ENCODE measurements at places on chromosomes 3 and 15.
A peak's percentile ranks its signal among the peaks of the same experiment; 100 is the strongest.

- DNase-seq: no peak
Observed at GRCh38 chr3:47643092-47643491, 64.4 kb upstream of the CSPG5 start.

- no peak for DNase-seq
Observed at GRCh38 chr15:32817577-32817976, 99.8 kb downstream of the GREM1 start.

DNA sequence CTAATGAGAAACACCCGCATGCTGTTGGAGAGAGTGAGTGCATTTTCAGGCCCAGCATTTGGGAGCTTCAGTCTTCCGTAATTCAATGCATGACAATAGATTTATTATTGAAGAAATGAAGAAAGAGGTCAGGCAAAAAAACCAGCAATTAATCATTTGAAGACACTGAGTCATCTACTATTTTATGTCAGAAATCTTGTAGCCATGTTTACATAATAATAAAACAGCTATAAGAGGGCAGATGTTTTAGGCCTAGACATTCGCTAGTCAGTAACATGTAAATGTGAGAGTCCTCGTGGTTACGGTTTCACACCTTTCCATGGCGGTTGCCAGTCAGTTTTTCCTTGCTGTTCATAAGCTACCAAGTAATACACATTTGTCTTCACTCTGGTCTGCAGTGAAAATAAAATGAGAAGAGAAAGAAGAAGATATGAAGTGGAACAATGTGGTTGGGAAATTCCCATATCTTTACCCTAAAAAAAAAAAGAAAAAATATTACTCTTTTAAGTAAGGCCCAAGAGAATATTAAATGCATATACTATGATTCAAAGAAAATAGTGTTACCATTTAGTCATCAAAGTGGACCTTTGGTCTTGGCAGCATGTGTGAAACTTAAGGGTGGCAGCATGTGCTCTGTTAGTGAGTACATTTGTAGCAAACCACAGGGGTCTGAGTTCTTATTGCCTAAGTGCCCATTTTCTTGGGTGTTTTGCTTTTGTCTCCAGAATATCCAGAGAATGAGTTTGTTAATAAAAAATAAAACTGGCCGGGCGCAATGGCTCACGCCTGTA is 140.5 kb upstream of the TBL1XR1 start:
- DNase-seq: peak; percentile 93

DNA sequence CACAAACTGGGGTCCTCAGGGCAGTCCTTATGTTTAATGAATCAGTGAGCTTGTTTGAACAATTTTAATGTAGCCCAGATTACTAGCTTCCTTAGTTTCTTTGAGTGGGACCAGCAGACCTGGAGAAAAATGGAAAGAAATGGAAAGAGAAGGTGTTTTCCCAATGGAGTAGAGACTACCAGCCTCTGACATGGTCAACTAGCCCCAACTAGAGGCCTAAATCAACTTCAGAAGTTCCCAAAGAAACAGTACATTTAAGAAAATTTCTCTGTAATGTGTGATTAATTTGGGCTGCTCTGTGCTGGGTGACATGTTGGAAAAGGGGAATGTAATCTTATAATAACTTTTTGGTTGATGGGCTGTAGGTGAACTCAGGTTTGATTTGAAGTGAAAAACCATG is 310.9 kb downstream of the MFSD1 start:
- DNase-seq: no peak

DNA sequence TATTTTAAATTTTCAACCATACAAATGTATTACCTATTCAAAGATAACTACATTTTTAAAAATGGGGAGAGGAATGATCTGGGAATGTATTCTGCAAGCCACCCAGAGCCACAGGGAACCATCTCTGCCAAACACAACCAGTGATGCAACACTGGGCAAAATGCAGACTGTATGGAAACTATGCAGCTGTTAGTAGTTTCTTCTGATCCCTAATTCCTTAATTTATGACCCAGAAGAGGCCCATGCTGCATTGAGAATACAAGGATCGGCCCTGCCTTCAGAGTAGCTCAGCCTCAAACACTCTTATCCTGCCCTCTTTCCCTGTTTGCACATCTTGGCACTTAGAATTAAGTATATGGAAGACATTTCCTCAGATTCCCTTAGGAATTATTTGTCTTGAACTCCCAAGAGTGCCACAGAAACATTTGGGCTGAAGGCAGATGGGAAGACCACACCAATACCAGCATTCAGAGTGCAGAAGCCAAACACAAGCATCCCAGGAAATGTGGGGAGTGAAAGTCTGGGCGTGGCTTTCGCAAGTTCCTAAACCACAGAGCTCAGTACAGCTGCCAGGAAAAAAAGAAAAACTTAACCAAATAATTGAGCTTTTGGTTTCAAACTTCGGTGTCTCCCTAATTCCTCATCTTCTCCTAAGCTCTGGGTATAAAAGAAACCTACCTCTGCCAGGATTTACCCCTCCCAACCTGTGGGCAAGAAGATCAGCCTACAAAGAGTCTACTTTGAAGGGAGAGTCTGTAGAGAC is 5.3 kb downstream of the SNUPN start:
- peak; percentile 89 for DNase-seq

GRCh38 chr3:11698326-11699082 is 54.8 kb upstream of the VGLL4 start:
- DNase-seq: no peak

DNA sequence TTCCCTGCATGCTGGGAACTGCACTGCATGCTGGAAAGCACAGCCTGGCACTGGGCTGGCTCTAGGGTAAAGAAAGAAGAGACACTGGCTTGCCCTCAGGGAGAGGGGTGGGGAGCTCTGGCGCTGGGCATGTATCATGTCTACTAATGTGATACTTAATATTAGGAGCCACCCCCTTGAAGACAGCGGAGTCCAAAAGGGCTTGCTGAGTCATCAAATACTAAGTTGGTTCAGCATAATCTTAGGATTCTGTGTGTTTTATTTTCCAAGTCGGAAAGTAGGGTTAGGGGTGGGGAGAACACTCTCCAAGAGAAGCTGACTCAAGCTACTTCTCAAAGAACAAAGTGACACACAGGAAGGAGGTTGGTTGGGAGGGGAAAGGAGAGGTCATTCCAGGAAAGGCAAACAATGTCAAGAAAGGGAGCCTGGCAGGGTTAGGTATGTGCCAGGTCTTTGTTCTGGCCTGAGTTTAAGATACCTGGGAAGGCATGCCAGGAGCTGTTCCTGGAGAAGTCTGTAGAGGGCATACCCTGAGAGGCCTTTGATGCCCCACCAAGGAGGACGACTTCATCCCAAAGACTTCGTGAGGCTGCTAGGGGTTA is 237.8 kb upstream of the NR2E3 start:
- DNase-seq: no peak

GRCh38 chr15:51732646-51733045 is 4.8 kb downstream of the LYSMD2 start:
- no peak for DNase-seq

DNA sequence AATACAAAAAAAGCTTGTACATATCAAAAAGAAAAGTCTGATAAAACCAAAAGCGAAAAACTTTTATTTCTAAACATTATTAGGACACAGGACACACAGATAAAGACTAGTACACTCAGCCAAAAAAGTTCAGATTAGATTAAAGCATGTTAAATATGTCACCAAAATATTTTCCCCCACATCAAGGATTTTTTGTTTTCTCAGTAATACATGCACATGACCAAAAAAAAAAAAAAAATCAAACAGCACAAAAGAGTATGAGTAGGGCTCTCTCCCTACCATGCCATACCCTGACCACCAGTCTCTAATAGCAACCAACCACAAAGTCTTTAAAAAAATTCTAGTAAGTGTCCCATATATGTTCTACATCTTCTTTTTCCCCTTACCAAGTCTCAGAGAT is 77.4 kb downstream of the LRRFIP2 start:
- DNase-seq: peak; percentile 30

GRCh38 chr15:22980189-22981050 is at the start of gene CYFIP1:
Gene CYFIP1 (minus strand): TSS chr15:22980368. CDS start chr15:22947285, 33,083 bp downstream.
- peak; percentile 88 for DNase-seq

DNA sequence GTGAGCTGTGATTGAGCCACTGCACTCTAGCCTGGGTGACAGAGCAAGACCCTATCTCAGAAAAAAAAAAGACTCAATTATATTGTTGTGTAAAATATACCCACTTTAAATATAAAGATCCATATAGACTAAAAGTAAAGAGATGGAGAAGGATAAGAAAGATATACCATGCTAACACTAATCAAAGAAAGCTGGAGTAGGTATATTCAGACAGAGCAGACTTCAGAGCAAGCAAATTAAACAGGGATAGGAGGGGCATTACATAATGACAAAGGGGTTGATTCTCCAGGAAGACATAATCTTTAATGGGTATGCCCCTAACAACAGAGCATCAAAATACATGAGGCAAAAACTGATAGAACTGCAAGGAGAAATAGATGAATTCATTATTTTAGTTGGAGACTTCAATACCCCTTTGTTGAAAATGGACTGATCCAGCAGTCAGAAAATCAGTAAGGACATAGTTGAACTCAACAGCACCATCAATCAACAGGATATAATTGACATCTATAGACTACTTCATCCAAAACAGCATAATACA is 31.1 kb upstream of the RNU6-1 start:
- DNase-seq: no peak

- DNase-seq: no peak
Observed at GRCh38 chr3:143002727-143003126, 1.4 kb downstream of the U2SURP start.

DNA sequence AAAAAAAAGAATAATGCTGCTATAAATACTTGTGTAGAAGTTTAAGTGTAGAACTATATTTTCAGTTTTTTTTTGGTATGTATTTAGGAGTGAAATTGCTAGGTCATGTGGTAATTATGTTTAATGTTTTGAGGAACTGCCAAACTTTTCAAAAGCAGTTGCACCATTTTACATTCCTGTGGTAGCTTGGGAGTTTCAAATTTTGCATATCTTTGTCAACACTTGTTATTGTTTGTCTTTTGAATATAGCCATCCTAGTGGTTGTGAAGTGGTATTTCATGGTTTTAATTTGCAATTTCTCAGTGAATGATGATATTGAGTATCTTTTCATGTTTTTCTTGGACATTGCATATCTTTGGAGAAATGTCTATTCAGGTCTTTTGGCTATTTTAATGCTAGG is 30.4 kb downstream of the SKIL start:
- peak; percentile 46 for DNase-seq

- no peak for DNase-seq
Observed at GRCh38 chr3:45487508-45487907, 99.1 kb downstream of the LARS2 start.

DNA sequence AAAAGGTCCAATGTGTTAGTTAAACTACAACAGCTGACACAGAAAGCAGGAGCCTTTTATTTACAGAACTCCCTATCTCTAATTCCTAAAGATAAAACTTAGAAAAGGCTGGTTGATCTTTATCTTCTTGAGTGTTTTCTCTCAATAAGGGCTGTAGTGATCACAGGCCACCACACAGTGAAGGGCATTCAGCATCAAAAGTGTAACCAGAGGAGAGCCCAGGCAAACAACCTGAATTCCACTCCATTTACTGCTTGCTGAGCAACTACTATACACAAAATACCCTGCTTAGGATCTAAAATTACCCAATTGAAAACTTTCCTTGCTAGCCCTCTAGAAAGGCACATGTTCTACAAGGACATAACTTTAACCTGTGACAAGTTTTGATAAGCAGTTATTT is 122.7 kb downstream of the MEIS2 start:
- no peak for DNase-seq

GRCh38 chr3:128874481-128875180 is 4.8 kb upstream of the ACAD9 start:
- no peak for DNase-seq

GRCh38 chr3:191051037-191051436 is 148.0 kb upstream of the OSTN start:
- peak; percentile 18 for DNase-seq

DNA sequence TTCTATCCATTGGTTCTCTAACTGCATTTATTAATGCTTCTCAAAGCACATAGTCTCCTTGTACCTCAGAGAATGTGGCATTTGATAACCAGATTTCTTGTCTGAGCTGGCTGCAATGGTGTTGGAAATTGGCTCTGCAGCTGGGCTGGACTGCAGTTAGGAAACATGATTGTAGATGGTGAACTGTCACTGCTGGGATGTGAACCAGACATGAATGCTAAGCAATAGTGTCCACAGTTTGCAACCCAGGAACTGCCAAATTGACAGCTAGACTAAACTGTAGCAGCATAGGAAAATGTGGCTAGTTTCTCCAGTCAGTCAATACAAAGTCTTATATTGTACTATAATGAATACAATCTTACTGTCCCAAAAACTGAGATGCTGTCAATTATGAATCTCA is 656.6 kb upstream of the GOLIM4 start:
- no peak for DNase-seq

- DNase-seq: peak; percentile 61
Observed at GRCh38 chr3:30553641-30554316, 52.6 kb upstream of the TGFBR2 start.

- no peak for DNase-seq
Observed at GRCh38 chr15:74044267-74045110, 37.9 kb downstream of the GOLGA6A start.

- peak; percentile 48 for DNase-seq
Observed at GRCh38 chr3:27659279-27660021, 62.7 kb downstream of the EOMES start.

DNA sequence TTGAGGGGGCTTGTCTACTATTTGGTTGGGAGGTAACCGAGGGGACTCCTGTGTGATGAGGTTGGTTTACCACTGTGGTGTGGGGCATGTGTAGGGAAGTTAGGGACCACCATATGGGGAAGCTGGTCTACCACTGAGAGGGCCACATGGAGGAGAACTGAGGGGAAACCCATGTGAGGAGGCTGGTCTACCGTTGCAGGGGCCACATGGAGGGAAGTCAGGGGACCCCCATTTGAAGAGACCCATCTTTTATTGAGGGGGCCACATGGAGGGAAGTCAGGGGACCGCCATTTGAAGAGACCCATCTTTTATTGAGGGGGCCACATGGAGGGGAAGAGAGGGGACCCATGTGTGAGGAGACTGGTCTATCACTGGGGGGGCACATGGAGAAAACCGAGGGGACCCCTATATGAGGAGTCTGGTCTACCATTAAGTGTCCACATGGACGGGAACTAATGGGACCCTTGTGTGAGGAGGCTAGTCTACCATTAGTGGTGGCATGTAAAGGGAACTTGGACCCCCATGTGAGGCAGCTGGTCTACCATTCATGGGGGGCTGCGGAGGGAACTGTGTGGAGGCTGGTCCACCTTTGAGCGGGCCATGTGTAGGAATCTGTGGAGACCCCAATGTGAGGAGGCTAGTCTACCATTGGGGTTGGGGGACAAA is 165.5 kb downstream of the FBLN2 start:
- no peak for DNase-seq

DNA sequence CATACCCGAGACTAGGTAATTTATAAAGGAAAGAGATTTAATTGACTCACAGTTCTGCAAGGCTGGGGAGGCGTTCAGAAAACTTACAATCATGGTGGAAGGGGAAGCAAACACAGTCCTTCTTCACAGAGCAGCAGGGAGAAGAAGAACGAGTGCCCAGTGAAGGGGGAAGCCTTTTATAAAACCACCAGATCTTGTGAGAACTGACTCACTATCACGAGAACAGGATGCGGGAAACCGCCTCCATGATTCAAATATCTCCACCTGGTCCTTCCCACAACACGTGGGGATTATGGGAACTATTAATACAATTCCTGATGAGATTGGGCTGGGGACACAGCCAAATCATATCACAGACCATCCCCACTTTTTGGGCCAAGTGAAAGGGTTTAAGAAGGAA is 58.8 kb upstream of the CTXND1 start:
- DNase-seq: no peak
